ENCODE measurements at places on chromosomes 1 and 21. TPM values are rescaled to one million over a fixed set of nuclear protein-coding genes. Genes with fewer than 3 reads are reported as not detected.
A peak's percentile ranks its signal among the peaks of the same experiment; 100 is the strongest.

DNA sequence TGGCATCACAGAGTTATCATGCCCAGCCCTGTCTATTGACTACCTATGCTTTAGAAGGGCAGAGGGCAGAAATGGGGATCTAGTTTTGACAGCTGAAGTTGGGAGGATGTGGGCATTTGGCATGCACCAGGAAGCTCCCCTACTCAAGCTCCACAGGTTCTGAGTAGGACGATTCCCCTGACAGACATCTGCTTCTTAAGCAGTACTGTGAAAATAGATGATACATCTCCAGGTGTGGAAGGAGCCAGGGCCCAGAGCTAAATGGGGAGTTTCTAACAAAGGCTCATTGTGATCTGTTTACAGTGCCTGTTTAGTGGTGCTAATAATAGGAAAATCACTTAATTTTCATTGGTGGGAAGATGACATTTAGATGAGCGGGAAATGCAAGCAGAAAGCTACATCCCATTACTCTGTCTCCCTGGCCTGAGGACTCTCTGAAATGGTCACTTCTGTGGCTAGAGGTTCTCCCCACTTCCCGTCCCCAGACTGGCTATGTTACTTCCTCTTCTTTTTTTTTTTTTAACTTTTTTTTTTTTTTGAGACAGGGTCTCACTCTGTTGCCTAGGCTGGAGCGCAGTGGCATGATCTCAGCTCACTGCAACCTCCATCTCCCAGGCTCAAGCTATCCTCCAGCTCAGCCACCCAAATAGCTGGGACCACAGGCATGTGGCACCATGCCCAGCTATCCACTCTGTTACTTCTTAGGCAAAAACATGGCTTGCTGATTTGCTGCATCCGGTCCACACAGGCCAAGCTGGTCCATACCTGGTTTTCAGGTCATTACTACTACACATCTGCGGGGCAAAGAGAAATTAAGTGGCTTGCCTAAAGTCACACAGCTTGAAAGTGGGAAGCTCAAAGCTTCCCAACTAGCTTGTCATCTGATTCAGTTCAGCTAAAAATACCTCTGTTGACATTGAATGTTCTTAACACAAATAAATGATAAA lies 23.2 kb upstream of the CNIH3 start:
- H3K27ac ChIP-seq: no peak overlapping the region
- H3K4me3 ChIP-seq: no peak overlapping the region
- no peak for DNase-seq

- no peak overlapping the region for H3K27ac ChIP-seq
- H3K36me3 ChIP-seq: peaks cover 23% of the 10 kb centered on the region
- no peak for DNase-seq
- H3K4me1 ChIP-seq: peaks cover 32% of the 10 kb centered on the region
- H3K4me3 ChIP-seq: no peak overlapping the region
Measured at GRCh38 chr1:23026568-23026967, 7.3 kb downstream of the KDM1A start.

- DNase-seq: no peak
- peaks cover 28% of the 10 kb centered on the region for H3K4me1 ChIP-seq
- no peak overlapping the region for H3K27ac ChIP-seq
- H3K36me3 ChIP-seq: peaks cover 2% of the 10 kb centered on the region
Measured at GRCh38 chr1:205324781-205325180, 3.2 kb upstream of the NUAK2 start.

DNA sequence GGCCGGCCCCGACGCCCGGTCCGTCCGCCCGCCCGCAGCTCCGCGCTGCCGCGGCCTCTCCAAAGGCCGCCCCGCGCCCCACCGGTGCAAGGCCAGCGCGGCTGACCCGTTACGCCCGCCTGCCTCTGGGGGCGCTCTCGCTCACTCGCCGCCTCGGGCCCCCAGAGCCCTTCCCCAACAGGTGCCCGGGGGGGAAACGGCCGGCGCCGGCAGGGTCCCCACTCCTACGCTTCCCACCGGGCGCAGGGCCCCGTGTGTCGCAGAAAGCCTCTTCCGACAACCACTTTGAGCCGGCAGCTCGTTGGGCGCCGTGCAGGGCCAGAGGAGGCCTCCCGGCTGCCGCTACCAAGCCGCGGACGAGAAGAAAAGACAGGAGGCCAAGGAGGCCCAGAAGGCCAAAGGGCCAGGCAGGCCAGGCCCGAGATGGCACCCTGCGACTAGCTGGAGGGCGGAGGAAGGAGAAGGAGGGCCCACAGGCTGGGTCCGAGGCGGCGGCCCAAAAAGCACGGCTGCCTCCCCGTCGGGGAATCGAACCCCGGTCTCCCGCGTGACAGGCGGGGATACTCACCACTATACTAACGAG lies 64.9 kb upstream of the FCGR2A start:
- peak overlapping the region; percentile 91 for H3K4me3 ChIP-seq
- H3K36me3 ChIP-seq: peaks cover 3% of the 10 kb centered on the region
- H3K4me1 ChIP-seq: peaks cover 13% of the 10 kb centered on the region
- H3K27ac ChIP-seq: peak overlapping the region; percentile 95

DNA sequence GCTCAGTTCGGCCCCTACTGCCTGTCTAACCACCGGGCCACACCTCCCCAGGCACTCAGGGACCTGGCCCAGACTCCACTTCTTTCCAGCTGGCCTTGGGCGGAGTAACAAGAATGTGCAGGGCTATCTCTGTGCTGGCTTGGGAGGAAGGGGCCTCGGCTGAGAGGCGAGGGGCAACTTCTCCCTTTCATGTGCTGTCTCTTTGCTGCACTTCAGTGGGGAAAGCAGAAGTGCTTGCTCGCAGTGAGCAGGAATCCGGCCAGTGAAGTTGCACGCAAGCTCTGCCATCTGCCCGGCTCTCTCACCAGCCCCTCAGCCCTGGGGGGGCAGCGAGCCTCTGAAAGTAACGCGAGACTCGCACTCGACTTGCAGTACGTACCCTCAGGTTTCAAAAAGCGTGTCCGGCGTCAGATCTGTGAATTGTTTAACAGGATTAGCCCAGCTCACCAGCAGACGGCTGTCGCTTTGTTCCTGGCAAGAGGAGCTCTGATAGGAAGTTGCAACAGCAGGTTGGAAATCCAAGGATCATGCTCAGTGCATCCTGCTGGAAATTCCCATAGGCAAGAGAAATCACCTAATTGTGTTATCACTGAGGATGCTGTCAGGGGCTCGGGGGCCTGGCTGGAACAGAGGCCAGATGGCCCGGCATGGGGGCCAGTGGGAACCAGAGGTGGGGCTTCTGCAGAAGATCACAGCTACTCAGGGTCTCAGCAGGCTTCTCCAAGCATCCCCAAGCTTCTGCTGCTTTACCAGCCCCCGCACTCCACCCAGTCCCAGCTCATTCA lies 221.1 kb downstream of the NPHP4 start:
- no peak for DNase-seq
- H3K27ac ChIP-seq: no peak overlapping the region
- no peaks in the 10 kb centered on the region for H3K36me3 ChIP-seq
- peaks cover 8% of the 10 kb centered on the region for H3K27me3 ChIP-seq
- H3K4me3 ChIP-seq: no peak overlapping the region

DNA sequence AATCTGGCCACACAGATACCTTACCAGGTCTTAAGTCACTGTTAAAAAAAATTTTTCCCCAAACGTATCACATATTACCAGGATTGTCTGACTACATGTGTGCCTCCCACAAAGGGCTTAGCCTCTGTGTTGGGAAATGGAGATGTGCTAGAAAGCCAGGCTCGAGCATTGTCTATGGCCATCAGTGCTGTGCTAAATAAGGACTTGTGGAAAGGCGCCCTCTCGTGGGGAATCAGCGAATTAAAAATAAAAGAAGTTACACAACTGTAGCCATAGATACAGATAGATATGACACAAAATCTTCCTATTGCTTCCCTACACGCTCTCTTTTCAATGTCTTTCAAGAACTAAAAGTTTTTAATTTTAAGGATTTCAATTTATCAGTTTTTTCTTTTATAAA lies 47.5 kb upstream of the CRNN start:
- peak overlapping the region; percentile 69 for H3K27ac ChIP-seq
- H3K4me3 ChIP-seq: peak overlapping the region; percentile 64
- peaks cover 23% of the 10 kb centered on the region for H3K4me1 ChIP-seq
- no peaks in the 10 kb centered on the region for H3K36me3 ChIP-seq
- peaks cover 24% of the 10 kb centered on the region for H3K27me3 ChIP-seq

DNA sequence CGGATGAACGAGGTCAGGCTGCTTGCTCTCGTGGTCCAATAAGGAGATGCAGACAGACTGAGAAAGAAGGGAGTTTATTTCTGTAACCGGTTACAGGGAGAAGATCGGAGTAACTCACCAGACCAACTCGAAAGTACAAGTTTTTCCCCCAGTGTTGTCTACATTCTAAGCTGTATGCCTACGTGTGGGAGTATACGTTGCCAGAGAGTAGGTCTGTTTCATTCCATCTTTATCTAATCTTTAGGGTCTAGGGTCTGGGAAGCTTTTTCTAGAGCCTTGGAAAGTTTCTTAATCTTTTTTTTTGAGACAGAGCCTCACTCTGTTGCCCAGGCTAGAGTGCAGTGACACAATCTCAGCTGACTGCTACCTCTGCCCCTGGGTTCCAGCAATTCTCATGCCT lies 4.7 kb upstream of the PADI1 start:
- no peaks in the 10 kb centered on the region for H3K36me3 ChIP-seq
- DNase-seq: no peak
- H3K27me3 ChIP-seq: peaks cover 22% of the 10 kb centered on the region

GRCh38 chr1:30780409-30780808 lies 22.8 kb upstream of the LAPTM5 start:
- peaks cover 11% of the 10 kb centered on the region for H3K4me1 ChIP-seq
- no peaks in the 10 kb centered on the region for H3K36me3 ChIP-seq
- DNase-seq: no peak
- no peak overlapping the region for H3K27ac ChIP-seq

GRCh38 chr1:145901312-145902021 lies 8.4 kb downstream of the ITGA10 start:
- H3K4me1 ChIP-seq: no peaks in the 10 kb centered on the region
- no peaks in the 10 kb centered on the region for H3K27me3 ChIP-seq
- no peak overlapping the region for H3K27ac ChIP-seq
- H3K36me3 ChIP-seq: no peaks in the 10 kb centered on the region
- H3K4me3 ChIP-seq: no peak overlapping the region
- DNase-seq: no peak

DNA sequence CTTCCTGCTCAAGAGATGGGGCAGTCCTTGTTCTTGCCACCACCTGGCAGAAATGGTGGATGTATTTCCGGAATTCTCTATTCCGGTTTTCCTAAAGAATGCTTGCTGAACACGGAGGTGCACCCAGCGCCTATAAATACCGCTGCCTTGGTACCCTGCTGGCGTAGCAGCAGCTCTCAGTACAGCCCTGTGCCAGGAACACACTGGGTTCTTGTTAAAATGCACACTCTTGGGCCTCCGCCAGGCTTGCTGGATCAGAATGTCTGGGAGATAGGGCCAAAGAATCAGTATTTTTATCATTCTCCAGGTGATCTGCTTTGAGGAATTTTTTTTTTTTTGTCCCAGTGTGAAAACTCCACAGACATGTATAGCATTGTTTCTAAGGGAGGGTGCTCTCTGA lies 54.2 kb downstream of the IGSF5 start:
- no peaks in the 10 kb centered on the region for H3K27me3 ChIP-seq
- H3K4me3 ChIP-seq: no peak overlapping the region
- H3K27ac ChIP-seq: no peak overlapping the region
- DNase-seq: no peak
- H3K36me3 ChIP-seq: no peaks in the 10 kb centered on the region

- H3K36me3 ChIP-seq: no peaks in the 10 kb centered on the region
- no peak overlapping the region for H3K4me3 ChIP-seq
- H3K27me3 ChIP-seq: peaks cover 6% of the 10 kb centered on the region
- H3K27ac ChIP-seq: no peak overlapping the region
- DNase-seq: no peak
- no peaks in the 10 kb centered on the region for H3K4me1 ChIP-seq
Measured at GRCh38 chr1:170125269-170125668, 20.5 kb upstream of the NTMT2 start.

DNA sequence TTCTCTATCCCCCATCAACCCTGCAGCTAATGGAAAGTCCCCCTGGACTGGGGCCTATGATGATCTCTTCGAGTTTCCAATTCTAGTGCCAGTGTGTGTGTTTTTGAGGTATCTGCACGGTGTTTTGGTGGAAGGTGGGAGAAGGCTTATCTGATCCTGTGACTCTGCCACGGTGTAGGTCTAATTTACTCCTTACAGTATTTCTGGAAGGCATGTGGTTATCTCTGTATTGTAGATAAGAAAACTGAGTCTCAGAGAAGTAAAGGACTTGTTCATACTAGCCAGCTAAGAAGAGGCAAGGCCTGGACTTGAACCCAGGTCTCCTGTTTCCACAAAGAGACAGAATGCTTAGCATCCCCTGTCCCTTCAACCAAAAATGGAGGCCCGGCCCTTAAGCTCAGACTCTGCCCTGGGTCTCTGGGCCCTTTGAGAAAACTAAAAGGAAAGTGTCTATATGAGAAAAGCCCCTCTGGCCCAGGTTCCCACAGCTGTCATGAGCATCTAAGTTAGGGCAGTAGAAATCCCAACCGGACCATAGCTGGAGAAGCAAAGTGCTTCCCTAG lies 20.3 kb downstream of the RIMS3 start:
- no peak overlapping the region for H3K27ac ChIP-seq
- peaks cover 10% of the 10 kb centered on the region for H3K4me1 ChIP-seq
- DNase-seq: no peak
- H3K36me3 ChIP-seq: no peaks in the 10 kb centered on the region
- peaks cover 1% of the 10 kb centered on the region for H3K27me3 ChIP-seq
- no peak overlapping the region for H3K4me3 ChIP-seq

DNA sequence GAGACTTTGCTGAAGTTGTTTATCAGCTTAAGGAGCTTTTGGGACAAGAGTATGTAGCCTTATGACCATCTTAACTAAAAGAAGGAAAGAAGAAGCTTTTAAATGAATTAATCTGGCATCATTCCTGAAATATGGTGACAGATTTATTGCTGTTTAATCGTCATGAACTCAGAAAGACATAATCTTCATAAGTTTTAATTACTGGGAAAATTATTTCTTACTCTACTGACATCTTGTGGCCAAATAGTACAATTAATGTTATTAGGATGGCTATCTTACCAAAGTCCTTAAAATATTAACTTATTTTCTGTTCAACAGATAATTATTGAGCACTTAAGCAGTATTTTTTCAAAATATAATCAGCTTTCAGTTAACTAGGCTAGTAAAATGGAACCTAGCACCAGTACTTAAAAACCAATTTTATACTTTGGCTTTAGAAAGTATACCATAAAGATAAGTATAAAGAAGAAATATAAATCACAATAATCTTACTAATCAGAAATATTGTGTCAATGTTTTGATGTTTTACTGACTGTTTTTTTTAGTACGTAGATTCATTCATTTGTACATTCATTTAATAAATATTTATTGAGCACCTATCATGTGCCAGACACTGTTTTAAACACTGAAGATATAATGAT lies 34.7 kb upstream of the GPR25 start:
- H3K27ac ChIP-seq: no peak overlapping the region
- no peaks in the 10 kb centered on the region for H3K27me3 ChIP-seq
- no peak for DNase-seq
- H3K4me3 ChIP-seq: no peak overlapping the region
- no peaks in the 10 kb centered on the region for H3K4me1 ChIP-seq

- no peak overlapping the region for H3K27ac ChIP-seq
- H3K36me3 ChIP-seq: peaks cover 2% of the 10 kb centered on the region
- no peaks in the 10 kb centered on the region for H3K4me1 ChIP-seq
- no peaks in the 10 kb centered on the region for H3K27me3 ChIP-seq
- DNase-seq: no peak
Measured at GRCh38 chr1:30476911-30477459, 246.4 kb downstream of the MATN1 start.

Gene C1orf94
- not detected for total RNA-seq

Gene HEYL
- not detected for total RNA-seq

Gene VANGL2
- total RNA-seq: 0.02 TPM

Gene TMEM240
- total RNA-seq: 0.52 TPM

Gene KIF14
- total RNA-seq: 11.6 TPM

Gene SEMA6C
- total RNA-seq: 2.3 TPM

Gene LPAR3
- total RNA-seq: 0.21 TPM
